ENCODE measurements at places on chromosomes 3 and 15.

GRCh38 chr3:127629467-127630403, 750 bp downstream of the PODXL2 start:
- DNase-seq, result peak; percentile 8

- DNase-seq, result peak; percentile 63
Observed at GRCh38 chr3:190321789-190322603, at the start of gene CLDN1. Gene CLDN1, minus strand, starts transcription at chr3:190322446. Its CDS starts 240 bp downstream, at chr3:190322206.

GRCh38 chr3:40718681-40719080, 193.9 kb downstream of the ZNF621 start:
- no peak for DNase-seq

DNA sequence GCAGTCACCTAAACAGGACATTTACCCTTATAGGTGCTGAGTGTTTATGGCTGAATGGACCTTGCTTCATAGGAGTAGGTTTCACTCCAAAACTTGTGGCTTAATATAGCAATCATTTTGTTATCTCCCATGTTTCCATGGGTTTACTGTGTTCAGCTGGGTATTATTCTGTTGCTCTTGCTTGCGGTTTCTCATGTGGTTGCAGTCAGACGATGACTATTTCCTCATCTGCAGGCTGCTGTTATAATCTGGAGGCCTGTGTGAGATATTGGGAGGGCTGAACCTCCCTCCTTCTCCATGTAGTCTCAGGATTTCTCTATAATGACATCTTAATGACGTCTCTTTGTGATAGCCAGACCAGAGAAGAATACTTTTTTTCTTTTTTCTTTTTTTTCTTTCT, 98.1 kb downstream of the ZPLD1 start:
- no peak for DNase-seq

DNA sequence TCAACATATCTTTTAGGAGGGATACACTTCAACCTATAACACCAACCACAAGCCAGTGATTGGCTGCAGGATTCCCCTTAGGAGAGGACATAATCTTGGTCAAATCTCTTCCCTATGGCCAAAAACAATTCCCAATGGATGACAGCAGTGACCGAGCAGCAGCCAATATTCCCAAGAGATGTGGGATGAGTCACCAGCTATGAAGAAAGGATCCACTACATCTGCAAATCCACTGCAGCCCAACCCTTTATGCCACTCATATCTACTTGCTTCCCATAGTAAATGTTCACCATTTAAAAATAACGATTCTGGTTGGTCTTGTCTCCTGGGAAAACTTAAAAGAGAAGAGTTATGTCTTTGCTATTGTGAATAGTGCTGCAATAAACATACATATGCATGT, 4.5 kb upstream of the IQCF5 start:
- no peak for DNase-seq

GRCh38 chr15:64640146-64640871, 135.1 kb downstream of the RBPMS2 start:
- DNase-seq, result no peak

DNA sequence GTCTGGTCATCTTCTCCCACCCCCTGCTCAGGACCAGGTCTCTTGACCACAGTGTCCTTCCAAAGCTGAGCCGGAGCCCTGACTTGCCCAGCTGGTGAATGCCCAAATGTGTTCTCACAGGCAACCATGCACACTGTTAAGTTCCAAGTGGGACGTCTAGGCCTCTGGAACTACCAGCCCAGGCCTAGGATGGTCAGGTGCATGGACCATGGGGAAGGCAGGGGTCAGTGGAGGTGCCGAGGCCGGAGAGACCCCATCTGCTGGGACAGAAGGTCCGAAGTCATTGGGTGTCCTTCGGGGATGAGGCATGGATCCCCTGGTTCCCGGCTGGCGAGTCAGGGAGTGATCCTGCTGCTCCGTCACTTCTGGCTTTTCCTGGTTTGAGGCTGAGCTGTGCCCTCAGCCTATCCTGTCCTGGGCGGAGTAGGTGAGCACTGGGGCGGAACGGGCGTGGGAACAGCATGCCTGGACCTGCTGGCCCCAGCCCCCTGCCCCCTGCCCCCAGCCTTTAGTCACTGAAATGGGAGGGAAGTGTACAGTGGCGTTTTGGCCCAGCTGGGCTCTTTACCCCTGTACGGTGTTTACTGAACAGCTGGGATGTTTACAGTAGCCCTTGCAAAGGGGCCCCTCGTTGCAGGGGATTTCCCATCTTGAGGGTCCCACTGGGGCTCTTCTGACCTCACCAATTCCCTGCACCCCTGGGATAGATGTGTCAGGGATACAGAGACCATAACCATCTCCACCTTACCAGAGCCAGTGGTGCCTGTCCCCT, 12.1 kb downstream of the SEMA3F start:
- no peak for DNase-seq

DNA sequence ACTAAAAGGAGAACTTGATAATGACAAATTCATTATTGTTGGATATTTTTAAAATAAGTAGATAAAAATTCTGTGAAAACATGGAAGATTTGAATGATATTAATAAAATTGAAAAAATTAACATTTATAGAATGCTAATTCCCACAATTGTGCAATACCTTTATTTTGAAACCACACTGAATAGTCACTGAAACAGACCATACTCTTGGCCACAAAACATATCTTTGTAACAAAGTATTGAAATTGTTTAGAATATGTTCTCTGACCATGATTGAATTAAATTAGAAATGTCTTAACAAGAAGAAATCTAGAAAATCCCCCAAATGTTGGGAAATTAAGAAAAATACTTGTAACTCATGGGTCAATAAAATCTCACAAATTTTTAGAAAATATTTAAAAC, 49.2 kb downstream of the ARHGAP11B start:
- DNase-seq, result no peak

DNA sequence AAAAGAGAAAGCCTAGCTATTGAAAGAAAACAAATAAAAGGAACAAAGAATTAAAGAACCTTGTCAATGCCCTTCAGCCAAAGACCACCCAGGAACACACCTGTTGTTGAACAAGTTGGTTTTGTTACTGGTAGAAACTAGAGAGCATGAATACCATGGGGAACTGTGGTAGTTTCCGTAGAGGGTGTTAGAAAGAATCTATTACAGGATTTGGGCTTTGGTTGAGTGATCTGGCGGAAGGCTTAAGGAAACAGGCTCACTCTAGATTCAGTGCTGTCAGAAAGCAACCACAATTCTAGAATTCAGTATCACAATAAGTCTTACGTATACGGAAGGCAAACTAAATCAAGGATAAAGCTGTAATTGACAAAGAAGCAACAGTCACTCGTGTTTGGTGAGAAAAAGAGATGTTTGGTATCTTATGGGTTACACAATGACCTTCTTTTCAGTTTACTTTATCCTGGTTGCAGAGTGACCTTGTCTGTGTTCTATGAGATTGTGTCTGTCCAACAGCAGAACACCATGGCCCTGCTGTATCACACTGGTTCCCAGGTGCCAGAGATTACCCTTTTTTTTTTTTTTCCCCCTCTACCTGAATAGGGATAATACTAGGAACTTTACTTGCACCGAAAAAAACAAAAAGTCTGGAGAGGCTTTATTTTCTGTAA, 265.9 kb downstream of the SHQ1 start:
- DNase-seq, result no peak

- no peak for DNase-seq
Observed at GRCh38 chr3:10387881-10388609, 67.1 kb upstream of the SEC13 start.

- no peak for DNase-seq
Observed at GRCh38 chr3:79233431-79234060, 534.3 kb downstream of the ROBO1 start.

DNA sequence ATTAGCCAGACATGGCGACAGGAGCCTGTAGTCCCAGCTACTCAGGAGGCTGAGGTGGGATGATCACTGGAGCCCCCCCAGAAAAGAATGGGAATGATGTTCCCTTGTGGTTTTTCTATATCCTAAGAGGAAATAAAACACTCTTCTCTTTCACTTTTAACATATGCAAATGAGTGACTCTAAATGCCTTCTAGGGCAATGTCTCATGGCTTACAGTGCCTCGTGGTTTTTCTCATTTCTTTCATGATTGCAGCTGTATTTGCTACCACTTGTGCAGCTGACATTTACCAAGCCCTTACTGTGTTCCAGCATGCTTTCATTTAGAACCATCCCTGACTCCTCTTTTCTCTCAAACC, 26.4 kb downstream of the STOML1 start:
- no peak for DNase-seq

GRCh38 chr15:69576948-69577351, 124.3 kb downstream of the RPLP1 start:
- no peak for DNase-seq

DNA sequence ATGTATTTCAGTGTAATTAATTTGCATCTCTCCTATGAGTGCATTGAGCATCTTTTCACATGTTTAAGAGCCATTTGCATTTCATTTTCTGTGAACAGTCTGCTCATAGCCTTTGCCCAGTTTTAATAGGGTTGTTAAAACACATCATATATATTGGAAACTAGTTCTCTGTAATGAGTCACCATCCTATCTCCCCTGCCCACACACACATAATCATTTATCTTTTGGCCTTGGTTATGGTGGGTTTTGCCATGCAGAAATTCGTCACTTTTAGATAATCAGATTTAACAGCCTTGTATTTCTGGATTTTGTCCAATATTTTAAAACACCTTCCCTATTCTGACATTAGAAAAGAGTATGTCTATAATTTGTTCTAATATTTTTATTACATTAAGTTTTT, 11.9 kb upstream of the CHRM5 start:
- no peak for DNase-seq

DNA sequence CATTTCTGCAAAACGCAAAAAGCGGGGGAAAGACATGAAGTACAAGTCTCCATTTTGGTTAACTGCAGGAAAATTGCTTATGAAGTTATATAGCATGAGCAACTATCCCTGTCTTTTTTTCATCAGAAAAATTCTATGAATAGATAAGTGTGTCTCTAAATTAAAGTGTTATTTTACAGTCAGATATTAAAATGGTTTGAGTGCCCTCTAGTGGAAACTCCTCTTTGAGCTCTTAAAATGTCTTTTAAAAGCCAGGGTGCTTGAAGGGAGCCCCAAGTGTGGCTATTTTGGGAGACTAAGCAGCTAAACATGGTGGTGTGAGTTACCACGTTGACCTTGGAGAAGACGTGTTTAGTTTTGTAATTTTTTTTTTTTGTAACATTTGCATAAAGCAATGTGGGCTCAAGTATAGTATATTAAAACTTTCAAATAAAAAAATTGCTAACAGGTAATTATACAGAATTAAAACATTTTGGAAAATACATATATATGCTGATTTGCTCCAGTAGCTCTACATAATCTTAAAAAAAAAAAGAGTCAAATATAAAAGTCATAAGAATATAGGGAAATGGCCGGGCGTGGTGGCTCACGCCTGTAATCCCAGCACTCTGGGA, 77.2 kb downstream of the PPP2R3A start:
- DNase-seq, result no peak

DNA sequence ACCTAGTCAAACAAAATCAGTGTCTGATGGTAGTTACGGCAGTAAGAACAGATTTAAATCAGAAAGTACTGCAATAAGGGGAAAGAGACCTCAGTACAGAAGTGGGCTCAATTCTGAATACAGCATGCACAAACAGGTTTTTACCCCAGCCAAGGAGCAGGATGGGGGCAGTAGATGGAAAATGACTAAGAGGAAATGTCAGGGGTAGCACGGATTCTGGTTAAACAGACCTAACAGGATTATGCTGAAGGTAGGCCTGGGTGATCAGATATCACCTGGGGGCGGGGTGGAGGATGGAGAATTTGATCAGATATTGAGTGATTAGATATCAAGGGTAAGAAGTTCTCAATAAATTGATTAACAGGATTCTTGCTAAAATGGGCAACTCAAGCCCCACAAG, 19.0 kb downstream of the MESD start:
- no peak for DNase-seq

DNA sequence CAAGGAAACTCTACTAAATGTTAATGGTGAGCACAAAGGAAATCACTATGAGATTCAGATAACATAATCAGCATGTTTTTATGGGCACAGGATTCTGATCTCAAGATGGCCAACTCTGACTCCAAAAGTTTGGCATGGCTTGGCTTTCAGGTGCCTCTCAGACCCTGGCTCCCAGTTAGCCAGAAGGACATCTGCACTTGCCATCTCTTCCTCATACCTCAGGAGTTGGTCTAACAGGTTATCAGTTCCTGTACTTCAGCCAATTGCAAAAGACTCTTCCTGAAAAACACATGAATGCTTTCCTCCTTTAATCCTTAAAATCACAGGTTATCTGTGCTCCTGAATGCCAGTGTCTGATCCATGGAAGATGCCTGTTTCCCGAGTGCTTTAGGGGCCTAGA, 25.0 kb downstream of the TMPRSS7 start:
- DNase-seq, result no peak

DNA sequence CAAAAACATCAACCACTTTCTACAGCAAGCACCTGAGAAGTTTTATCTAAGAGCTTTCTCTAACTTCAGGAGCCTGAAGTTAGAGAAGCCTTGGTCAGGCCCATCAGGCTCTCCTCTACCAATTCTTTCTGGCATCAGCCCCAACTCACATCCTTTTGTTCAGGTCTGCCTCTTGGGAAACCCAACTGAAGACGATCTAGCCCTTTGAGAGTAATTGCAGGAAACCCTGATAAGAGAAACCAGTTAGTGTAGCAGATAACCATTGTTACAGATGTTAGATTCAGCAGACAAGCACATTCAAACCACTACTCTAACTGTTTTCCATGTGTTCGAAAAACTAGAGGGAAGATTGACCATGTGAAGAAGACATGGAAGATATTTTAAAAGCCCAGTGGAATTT, 27.0 kb upstream of the DYNC1LI1 start:
- no peak for DNase-seq

GRCh38 chr15:99331381-99331780, 80.1 kb downstream of the LRRC28 start:
- DNase-seq, result no peak

DNA sequence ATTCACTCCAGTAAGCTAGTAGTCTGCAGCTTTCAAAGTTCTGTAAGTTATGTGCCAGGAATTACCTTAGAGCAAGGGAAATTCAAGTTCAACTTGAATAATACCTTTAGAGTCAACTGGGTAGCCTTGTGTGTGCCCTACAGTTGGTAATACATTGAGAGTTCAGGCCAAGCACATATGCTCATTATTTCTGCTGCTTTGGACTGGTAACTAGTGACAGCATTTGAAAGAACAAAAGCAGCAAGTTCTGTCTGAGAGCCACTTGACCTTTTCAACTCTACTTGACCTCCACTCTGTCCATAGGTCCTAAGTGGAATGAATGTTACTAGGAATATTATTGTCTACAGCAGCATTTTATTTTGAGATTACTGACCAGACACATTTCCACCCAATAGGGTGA, 723.5 kb downstream of the NLGN1 start:
- DNase-seq, result no peak

- no peak for DNase-seq
Observed at GRCh38 chr15:36370731-36371112, 208.7 kb upstream of the CDIN1 start.

GRCh38 chr15:86203462-86203861, 123.8 kb downstream of the AGBL1 start:
- no peak for DNase-seq

- no peak for DNase-seq
Observed at GRCh38 chr3:72487078-72487765, 361.0 kb downstream of the SHQ1 start.

DNA sequence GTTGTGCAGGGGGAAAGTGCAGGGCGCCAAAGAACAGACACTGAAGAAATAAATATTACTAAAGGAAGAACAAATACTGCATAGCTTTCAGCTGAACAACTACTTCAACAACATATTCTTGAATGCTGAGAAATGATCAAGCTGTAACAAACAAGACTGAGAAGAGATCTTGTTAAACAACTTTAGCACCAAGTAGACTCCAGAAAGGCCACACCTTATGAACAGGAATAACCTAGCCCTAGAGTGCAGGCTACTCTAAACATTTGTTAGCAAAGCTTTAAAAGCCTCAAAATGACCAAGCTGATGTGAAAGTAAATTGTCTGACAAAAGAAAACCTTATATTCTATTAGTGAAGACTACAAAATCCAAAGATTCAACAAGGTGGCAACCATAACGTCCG, 83.2 kb downstream of the POLQ start:
- no peak for DNase-seq

Measured in activated CD8-positive, alpha-beta memory T cell treated with anti-CD3 and anti-CD28 coated beads for 1 hour (primary cell).